G401 (cell line): ENCODE measurements at places on chromosomes 4 and X. TPM values are rescaled to one million over a fixed set of nuclear protein-coding genes. Genes with fewer than 3 reads are reported as not detected.

GRCh38 chr4:6402566-6403399 lies 69.6 kb downstream of the PPP2R2C start:
- DNase-seq = no peak

DNA sequence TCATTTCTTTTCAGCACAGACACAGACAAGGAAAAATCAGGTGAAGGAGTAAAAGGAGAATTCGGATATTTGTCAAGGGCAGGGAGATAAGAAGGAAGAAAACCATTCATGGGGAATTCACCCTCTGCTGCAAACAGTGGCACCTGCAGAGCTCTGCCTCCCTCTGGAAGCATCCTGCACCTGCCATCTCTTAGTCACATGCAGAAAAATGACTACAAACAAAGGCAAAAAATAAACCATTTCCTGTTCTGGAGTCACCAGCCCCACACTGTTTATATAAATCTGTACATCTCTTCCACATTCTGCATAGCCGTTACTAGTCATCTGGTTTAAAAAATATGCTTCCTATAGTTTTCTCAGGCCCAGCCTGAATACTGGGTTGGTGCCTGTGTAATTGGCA lies 205.3 kb downstream of the ARAP2 start:
- DNase-seq = no peak

GRCh38 chrX:9205599-9206223 lies 171.8 kb upstream of the FAM9B start:
- no peak for DNase-seq

The TCP11X2 gene
- not detected in 2 replicates for total RNA-seq

GRCh38 chr4:174099712-174100111 lies 183.8 kb downstream of the FBXO8 start:
- no peak for DNase-seq

The LINC00632 gene
- total RNA-seq = not detected in 2 replicates

GRCh38 chr4:173318648-173319211 lies 15.4 kb downstream of the HMGB2 start:
- DNase-seq = peak; percentile 61

- DNase-seq = no peak
Observed at GRCh38 chr4:10460313-10461047, 3.3 kb upstream of the ZNF518B start.

GRCh38 chr4:6027392-6027791 lies 9.2 kb upstream of the C4orf50 start:
- DNase-seq = peak; percentile 90

DNA sequence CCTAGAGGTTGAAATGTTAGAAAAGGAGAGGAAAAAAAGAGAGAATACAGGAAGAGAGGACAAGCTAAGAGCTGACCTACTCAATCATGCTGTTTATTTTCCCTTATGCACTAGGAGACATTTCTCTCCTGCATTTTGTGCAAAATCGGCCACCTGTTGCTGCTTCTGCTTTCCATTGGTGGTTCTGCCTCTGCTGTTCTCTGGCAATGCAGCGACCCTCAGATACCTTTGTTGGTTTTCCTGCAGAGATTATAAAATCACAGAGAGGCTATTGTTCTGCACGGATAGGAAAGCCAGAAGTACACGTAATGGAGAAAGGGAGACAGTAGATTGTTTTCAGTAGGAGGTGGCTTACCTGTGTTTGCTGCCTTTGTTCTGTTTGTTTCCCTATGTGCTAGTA lies 108.9 kb downstream of the UNC5C start:
- no peak for DNase-seq
